ENCODE measurements at places on chromosomes 1 and 21.

DNA sequence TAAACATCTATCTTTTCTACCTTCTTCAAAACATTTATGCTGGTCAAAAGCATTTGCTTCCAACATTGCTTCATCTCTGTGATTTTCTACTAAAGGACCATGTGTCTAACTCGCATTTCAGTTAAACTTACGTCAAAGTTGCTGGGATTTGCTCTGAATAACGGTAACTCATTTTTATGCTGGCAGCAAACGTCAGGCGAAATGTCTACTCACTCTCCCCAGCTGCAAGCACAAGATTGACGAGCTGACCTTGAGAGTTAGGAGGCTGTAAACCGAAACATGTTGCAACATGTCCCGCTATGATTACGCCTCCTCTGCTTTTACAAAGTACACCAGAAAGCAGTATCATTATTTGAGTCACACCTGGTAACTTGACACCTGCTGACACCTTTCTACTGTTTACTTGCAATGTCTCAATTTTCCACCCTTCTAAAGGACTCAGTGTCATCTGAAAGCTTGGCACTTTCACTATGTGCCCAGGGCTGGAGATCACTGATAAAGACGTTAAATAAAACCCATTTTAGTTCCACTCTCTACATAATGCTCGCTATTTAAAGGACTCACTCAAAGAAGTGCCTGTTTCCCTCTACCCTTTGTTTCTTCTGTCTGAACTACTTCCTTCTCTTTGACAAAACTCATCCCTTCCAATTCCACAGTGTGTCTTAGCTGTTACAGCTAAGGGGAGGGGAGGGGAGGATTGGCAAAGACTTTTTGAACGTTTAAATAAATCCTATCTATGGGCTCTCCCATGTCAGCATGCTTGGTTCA lies 111.9 kb downstream of the PTPN14 start:
- no peak for DNase-seq

- no peak for DNase-seq
These were observed 40.6 kb downstream of the ENAH start for GRCh38 chr1:225612287-225612686.

DNA sequence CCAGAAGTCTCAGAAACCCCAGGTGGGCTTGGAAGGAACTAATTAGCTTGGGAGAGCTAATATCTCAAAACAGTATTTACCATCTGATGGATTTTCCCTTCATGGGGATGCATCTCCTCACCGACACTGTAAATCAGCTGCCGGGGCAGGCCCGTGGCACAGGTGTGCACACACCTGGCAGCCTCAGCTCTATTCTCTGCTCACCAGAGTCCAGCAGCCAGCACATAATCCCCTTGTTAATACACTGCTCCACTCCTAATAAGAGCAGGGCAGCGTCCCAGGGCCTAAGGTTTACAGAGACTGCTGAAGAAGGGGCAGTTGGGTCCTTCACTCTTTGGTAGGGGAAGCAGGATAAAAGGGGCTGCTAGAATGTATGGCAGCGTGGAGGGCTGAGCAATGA lies 200.0 kb downstream of the TOMM20 start:
- no peak for DNase-seq

- no peak for DNase-seq
These were observed 9.8 kb downstream of the PPFIA4 start for GRCh38 chr1:203036135-203036534.

DNA sequence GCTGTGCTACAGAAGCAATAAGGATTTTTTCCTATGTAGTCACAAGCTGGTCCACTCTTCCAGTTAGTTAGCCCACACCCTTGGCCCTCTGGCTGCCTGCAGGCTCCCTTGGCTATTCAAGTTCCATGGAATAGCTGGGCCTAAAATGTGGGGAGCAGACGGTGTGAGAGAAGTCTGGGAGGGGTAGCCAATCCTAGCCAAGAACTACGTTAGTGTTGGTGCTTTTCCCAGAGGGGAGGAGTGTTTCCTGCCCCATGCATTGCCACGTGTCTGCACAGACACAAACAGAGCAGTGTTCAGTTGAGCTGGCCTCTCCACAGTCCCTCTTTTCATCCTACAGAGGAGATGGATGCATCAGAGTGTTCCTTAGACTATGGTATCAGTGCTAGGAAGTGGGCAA lies 59.0 kb upstream of the IPO9 start:
- DNase-seq: no peak

DNA sequence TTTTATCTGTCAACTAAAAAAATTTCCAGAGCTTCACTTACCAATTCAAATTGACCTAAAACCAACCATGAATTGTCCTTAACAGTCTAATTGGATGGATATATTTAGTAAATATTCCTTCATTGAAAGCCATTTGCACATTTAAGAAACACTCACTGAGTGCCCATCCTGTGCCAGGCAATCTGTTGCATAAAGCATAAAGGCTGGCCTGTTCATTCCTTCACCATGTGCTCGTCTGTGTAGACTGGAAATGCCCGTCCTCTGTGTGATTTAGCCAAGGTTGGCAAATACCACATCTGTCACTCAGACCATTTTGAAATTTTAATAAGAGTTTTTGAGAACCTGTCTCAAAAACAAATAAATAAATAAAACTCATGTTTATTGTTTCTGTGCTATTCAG lies 57.1 kb downstream of the ZNF684 start:
- no peak for DNase-seq

GRCh38 chr1:12433323-12434053 lies 184.5 kb downstream of the DHRS3 start:
- DNase-seq: no peak

GRCh38 chr1:33320619-33321165 lies at the start of gene A3GALT2:
Gene A3GALT2 (minus strand): TSS chr1:33321098. CDS start chr1:33321098, 0 bp downstream.
- DNase-seq: no peak

- DNase-seq: no peak
These were observed 138.8 kb downstream of the NTMT2 start for GRCh38 chr1:170284512-170284911.

DNA sequence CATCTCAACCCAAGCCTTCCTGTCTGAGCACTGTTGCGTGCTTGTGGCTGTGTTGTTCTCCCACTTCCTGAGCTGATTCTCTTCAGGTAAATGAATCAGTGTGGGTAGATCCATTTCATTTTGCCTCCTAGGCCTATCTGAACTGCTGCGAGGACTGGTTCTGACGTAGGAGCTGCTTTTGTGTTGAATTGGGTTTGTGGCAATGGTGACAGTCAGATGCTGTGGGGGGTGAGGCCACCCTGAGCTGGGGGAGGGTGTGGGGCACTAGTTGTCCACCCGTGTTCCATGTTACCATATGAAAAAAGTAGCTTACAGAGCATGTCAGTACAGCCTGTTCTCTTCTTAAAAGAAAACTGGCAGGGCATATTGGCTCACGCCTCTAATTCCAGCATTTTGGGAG lies 81.5 kb downstream of the MRPS6 start:
- no peak for DNase-seq

- no peak for DNase-seq
These were observed 73.6 kb downstream of the PAPPA2 start for GRCh38 chr1:176536588-176536987.

DNA sequence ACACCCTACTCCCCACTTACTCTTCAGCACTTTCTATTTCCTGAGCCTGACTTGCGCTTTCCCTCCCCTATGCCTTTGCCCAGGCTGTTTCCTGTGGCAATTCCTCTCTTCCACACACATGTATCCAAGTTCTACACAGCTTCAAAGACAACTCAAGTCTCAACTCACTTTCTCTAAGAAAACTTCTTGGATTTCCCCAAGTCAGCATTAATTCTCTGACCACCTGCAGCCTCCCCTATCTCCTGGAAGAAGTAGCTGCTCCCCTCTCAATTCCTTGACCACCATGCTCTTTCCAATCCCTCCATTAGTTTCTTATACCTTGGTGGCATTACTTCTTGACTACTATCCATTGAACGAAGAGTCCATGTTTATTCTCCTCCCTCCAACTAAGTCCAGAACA lies 42.8 kb downstream of the NMNAT2 start:
- DNase-seq: no peak

DNA sequence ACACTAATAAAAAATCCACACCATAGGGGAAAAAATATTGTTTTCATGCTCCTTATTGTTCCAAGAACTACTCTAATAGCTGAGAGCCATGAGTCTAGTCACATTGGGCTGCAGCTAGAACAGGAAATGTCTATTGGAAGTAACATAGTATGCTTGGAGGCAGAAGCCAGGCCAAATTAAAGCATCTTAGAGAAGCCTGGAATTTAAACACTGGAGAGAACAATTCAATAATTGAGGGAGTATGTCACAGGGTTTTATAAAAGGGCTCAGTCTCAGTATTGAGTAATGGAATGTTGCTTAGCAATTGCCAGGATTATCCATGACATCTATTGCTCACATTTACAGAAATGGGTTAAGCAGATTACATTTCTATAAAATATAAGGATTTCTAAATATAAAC lies 471.3 kb downstream of the LMO4 start:
- DNase-seq: no peak

DNA sequence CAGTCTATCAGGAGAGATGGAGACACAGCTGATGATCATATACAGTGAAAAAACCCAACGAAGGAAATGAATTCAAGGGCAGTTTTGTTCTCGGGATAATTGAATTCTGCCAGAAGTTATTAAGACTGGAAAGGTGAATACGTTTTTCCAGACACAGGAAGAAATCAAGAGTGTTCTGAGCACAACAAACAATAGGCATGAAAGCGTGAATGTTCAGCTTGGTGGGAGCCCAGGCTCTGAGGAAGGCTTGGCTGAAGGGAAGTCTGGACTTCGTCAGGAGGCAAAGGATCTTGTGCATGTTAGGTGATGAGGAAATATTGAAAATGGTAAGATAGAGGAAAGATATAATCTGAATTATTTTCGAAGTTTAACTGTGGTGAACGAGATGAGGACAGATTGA lies 50.4 kb downstream of the CYYR1 start:
- DNase-seq: no peak

DNA sequence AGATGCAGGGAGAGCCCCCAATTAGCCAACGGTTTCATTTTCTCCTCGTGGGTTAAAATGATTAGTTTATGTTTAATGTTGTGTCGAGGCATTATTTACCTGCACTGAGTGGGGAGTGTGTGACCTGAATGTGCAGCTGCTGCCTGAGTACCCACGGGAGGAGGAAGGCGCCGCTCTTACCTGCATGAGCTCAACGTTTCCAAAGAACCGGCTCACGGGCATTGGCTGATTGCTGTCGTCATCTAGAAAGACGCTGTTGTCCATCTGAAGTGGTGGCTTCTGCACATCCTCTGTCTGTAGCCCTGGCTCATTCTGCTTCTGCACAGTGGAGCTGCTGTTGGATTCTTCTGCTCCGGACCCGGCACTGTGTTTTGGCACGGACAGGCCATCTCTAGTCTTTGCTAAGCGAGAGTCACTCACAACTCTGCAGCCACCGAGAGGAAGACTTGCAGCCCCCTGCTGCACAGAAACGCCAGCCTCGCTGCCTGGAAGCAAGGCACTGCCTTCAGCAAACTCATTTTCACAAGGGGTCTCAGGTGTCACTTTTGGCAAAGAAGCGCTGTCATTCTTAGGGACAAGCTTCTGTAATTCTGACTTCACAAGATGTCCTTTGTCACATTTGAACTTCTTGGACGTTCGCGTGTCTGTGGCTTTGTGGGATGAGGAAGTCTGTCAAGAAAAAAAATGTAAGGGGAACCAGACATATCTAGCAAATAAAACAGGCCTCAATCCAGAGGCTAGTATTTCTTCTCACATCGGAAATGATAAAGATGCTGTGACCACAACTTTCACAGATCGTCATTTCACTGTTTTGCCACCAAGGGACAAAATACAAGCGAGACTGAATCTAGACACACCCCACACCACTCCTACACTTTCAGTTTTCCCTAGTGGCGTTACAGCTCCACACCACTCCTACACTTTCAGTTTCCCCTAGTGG lies 9.4 kb downstream of the C1orf174 start:
- no peak for DNase-seq

DNA sequence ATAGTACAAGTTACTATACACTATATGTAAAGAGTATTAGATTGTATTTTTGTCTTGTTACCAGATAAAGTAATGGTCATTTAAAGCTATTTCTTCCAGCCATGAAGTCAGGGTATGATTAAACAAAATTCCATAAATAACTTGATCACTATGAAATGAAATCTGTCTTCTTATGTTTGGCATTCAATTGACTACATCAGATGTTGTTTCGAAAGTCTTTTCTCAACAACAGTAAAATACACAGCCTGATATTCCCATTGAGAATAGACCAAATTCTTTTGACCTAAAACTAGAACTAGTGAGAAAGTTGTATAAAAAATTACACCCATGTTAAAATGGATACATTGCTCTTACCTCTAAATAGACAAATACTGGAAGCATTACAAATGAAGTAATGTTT lies 134.6 kb upstream of the ADAMTS5 start:
- no peak for DNase-seq

- DNase-seq: no peak
These were observed 2.9 kb downstream of the CRYZ start for GRCh38 chr1:74729741-74730478.

- no peak for DNase-seq
These were observed 25.2 kb downstream of the CDC42 start for GRCh38 chr1:22077728-22078127.

GRCh38 chr21:41875086-41875485 lies 4.1 kb downstream of the PRDM15 start:
- no peak for DNase-seq

GRCh38 chr1:216310776-216311175 lies 112.5 kb downstream of the USH2A start:
- no peak for DNase-seq

- DNase-seq: no peak
These were observed 7.3 kb downstream of the EDEM3 start for GRCh38 chr1:184747089-184747955.

GRCh38 chr1:200400556-200400955 lies 9.3 kb downstream of the ZNF281 start:
- DNase-seq: no peak

DNA sequence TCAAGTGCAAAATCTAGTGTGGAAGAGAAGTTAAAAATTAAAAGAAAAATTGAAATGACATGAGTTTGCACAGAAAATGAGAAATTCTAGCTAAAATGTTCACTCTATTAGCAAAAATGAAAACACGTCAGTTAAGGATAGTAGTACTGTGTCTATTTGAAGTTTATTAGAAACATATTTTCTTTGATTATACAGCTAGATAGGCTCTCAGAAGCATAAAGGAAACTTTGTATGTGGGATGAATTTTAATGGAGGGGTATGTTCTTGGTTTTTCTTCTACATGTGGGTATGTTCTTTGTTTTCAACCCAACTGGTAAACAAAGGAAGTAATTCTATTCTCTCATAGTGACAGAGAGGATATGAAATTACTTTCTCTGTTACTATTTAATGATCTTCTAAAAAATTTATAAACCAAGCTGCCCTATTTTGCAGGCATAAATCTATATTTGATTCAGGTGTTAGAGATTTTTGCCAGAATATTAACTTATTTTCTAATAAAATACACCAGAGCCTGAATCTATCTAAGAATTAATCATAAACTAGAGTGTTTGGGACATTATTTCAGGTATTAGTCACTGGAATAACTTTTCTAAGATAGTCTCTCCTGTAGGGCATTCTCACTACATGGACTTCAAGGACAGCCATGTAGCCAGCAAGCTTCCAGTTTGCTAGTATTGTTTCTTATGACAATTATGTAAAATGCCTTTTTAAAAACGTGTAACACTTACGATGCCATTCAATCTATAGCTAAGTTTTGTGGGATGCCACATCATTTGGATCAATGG lies 15.8 kb downstream of the GPSM2 start:
- DNase-seq: no peak

All from activated naive CD4-positive, alpha-beta T cell (primary cell).